ENCODE measurements at places on chromosomes 13 and 19.

- DNase-seq: no peak
- H3K36me3 ChIP-seq: peaks cover 36% of the 10 kb centered on the region
- H3K27me3 ChIP-seq: no peaks in the 10 kb centered on the region
- peaks cover 31% of the 10 kb centered on the region for H3K4me1 ChIP-seq
These were observed 65.7 kb downstream of the PAN3 start for GRCh38 chr13:28204043-28204442.

DNA sequence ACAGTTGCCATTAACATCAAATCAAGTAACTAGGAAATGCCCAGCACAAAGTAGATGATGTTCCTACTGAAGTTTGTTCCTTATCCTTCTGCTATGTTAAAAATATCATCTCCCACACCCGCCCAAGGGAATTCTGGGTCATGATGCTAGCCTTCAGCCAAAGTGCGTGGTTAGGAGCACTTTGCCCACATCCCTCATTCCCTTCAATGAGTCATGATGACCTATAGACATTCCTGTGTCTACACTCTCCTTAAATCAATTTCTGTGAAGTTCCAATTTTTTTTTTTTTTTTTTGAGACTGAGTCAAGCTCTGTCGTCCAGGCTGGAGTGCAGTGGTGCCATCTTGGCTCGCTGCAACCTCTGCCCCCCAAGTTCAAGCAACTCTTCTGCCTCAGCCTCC, 17.0 kb downstream of the RXFP2 start:
- DNase-seq: no peak
- no peak overlapping the region for H3K27ac ChIP-seq
- no peaks in the 10 kb centered on the region for H3K27me3 ChIP-seq
- H3K4me1 ChIP-seq: no peaks in the 10 kb centered on the region
- no peaks in the 10 kb centered on the region for H3K36me3 ChIP-seq

DNA sequence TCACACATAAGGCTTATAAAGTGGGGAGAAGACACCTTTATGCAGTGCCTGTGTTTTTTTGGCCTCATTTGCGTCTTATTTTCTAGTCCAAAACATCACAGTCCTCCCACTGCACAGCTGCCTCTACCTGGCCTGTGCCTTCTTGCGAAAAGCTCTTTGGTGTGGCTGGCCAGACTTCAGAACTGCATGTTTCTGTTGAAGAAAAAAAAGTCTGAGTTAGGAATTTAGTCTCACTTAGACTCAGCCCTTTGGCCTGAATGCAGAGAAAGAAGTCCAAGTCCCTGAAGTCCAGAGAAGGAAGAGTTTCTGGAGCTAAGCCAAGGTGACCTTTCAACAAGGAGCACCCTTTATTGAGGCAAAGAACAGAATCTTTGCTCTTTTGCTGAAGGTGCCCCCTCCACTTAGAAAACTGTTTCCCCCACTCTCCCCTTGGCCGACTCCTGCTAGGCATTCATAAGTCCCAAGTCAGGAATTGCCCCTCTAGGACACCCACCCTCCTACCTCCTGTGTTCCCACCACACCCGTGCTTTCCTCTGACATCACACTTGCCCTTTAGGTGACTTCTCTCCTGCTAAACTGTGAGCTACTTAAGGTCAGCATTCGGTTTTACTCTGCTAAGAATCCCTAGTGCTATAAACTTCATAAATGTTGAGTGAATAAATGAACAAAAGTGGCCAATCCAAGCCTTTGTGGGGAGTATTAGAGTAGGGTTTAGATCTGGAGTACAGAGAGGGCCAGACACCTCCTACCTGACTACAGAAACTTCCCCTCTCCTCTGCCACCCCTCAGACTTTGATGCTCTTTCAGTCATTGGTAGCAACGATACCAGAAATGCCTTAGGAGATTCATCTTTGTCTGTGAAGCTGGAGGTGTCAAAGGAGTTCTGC, 226.8 kb downstream of the LACC1 start:
- no peak overlapping the region for H3K27ac ChIP-seq
- no peaks in the 10 kb centered on the region for H3K36me3 ChIP-seq
- DNase-seq: no peak
- H3K4me1 ChIP-seq: peaks cover 8% of the 10 kb centered on the region
- H3K27me3 ChIP-seq: peaks cover 4% of the 10 kb centered on the region

- H3K4me3 ChIP-seq: peak overlapping the region; percentile 94
- H3K27me3 ChIP-seq: peaks cover 3% of the 10 kb centered on the region
- no peak for DNase-seq
- peaks cover 38% of the 10 kb centered on the region for H3K36me3 ChIP-seq
These were observed 1.7 kb downstream of the SLC7A1 start for GRCh38 chr13:29593605-29594297.

- peaks cover 15% of the 10 kb centered on the region for H3K4me1 ChIP-seq
- no peak overlapping the region for H3K27ac ChIP-seq
- DNase-seq: peak; percentile 1
- H3K36me3 ChIP-seq: peaks cover 13% of the 10 kb centered on the region
- H3K27me3 ChIP-seq: no peaks in the 10 kb centered on the region
These were observed 5.8 kb downstream of the CD320 start for GRCh38 chr19:8302357-8302691.

DNA sequence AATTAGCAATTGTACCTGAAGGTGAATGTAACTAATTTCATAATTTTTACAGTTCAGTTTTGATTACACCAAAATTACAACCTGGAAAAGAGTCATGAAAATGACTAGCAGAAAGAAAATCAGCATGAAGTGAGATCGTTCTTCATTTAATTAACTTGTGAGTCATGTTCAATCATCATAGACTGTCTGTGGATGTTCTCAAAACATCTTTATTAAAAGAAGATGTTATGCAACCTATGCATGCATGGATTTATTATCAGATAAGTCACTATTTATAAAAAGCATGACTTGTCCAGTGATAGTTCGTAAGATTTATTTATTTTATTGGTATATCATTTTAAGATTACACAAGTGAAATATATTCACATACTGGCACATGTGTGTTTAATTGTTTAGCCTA, 245.9 kb downstream of the ITGBL1 start:
- H3K27me3 ChIP-seq: peaks cover 2% of the 10 kb centered on the region
- no peak overlapping the region for H3K27ac ChIP-seq
- no peak for DNase-seq

- peak overlapping the region; percentile 74 for H3K27ac ChIP-seq
- DNase-seq: peak; percentile 30
- H3K4me3 ChIP-seq: no peak overlapping the region
- no peaks in the 10 kb centered on the region for H3K36me3 ChIP-seq
These were observed 350.5 kb downstream of the KCNRG start for GRCh38 chr13:50365408-50366391.

GRCh38 chr19:45363861-45364459, 6.4 kb downstream of the ERCC2 start:
- peaks cover 7% of the 10 kb centered on the region for H3K4me1 ChIP-seq
- H3K27ac ChIP-seq: no peak overlapping the region
- no peak for DNase-seq
